ENCODE measurements at places on chromosomes 3 and 15.

GRCh38 chr3:177793451-177793850 lies 596.2 kb upstream of the TBL1XR1 start:
- no peak for DNase-seq

DNA sequence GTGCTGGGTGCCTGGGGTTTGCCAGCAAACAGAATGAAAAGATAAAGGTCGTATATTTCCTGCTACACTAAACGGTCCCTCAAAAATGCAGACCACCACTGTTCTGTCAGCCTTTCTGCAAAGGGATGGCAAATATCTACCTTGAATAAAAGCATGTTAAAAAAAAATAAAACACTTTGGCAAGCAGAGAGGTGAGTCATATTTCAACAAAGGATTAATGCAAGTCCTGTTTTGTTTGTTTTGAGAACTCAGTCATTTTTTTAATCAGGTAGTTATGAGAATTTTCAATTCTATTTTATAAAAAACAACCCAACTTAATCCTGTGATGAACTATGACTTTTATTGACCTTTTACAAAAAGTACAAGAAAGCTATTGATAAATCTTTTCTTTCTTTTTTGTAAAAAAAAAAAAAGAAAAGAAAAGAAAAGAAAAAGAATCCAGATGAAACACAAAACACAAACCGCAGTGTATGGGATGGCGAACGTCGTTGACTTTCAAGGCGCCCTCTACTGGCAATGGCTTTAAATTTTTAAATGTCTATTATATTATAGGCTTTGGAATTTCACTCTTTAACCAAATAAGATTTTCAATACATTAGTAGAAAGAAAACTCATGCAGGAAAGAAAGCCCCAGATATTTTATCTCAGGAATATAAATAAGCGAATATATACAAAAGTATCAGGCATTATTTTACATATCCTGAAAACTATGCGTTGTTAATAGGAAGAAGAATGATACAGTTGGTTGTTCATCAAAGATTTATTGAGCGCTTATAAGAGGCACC lies 87.8 kb downstream of the NCEH1 start:
- DNase-seq: no peak

DNA sequence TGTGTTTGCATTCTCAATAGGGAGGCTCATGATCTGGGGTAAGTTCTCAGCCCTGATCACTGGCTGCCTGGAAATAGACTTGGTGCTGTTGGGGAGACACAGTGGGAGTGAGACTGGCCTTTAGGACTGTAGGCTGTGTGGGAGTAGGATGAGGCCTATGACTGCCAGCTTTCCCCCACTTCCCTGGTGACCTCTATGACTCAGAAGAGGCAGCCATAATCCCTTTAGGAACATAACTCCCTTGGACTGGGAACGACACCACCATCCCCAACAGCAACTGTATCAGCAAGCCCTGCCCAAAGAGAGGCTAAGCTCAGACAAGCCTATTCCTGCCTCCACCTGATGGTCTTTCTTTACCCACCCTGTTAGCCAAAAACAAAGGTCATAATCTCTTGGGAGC lies 91.3 kb downstream of the SUCNR1 start:
- no peak for DNase-seq

DNA sequence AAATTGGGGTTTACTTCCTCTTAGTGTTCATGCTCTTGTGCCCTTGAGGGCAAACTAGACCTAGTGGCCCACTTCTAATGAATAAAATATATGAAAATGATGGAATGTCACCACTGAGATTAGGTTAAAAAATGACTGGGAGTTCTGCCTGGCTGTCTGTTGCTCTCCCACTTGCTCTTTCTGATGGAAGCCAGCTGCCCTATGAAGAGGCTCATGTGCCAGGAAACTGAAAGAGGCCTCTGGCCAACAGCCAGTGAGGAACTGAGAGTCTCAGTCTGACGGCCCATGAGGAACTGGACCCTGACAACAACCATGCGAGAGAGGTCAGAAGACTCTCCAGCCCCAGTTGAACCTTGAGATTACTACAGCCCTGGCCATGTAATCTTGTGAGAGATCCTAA lies 107.1 kb upstream of the FHIT start:
- no peak for DNase-seq

DNA sequence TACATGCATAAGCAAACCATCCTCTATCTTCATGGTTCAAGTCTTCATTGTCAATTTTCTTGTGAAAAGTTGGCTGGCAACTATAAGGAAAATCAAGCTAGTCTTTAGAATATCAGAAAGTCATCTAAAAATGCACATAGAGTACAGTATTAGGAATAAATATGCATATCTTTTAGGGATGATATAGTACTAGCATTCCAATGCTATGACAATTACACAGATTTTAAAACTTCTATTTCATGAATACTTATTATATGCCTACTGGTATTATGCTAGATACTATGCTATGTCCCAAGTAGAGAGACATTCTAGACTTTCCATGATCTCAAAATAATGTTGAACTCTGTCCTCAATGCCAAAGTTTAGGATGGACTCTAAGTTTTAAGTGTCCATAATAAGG lies 81.3 kb upstream of the NAALADL2 start:
- no peak for DNase-seq

- DNase-seq: no peak
Observed at GRCh38 chr15:53520996-53521395, 238.5 kb downstream of the WDR72 start.

GRCh38 chr3:139762302-139762701 lies 84.5 kb upstream of the NMNAT3 start:
- DNase-seq: no peak

GRCh38 chr3:169094204-169094603 lies 569.3 kb downstream of the MECOM start:
- DNase-seq: no peak

GRCh38 chr15:79352206-79352605 lies 41.3 kb downstream of the TMED3 start:
- DNase-seq: no peak

DNA sequence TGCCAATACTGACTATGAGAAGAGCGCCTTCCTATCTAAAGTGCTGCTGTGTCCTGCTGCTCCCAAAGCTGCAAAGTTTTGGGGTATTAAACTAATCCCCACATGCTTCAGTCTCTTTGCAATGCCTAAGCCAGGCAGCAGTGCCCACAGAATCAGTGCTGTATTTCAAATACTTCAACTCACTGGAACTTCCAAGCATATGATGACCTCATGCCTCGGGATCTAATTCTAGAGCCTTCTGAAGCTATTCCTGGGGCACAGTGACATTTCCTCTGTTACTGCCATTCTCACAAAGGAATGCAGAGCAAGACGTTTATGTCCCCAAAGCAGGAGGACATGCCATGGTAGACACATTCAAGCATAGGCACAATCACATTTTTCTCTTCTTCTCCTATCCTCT lies 78.5 kb downstream of the CD200 start:
- no peak for DNase-seq

GRCh38 chr3:171965067-171965712 lies 74.2 kb upstream of the FNDC3B start:
- no peak for DNase-seq

DNA sequence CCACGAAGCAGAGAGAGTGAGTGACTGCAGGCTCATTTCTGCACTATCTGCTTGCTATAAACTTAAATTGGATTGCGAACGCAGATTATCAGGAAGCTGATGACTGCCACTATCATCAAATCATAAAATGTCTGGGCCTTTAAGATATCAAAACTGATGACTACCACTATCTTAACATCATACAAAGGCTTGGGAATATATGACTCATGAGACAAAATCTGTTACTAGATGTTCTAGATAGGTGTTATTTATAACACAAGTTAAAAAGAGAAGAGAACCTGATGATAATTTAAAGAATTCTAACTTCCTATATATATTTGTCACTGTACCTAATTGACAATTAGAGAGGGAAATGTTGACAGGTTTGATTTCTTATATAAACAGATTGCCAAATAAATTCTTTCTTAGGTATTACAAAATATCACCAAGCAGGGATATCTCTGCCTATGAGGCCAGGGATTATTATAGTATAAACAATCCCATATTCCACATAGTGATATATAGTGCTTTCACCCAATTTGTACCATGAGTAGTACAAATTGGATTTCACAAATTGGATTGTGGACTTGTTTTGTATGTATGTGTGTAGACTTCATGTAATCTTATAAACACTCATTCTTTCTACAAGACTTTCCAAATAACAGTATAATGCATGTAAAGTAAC lies 1157.2 kb downstream of the ROBO1 start:
- DNase-seq: no peak

GRCh38 chr15:30023798-30024295 lies 58.9 kb upstream of the GOLGA8J start:
- no peak for DNase-seq

GRCh38 chr15:39578851-39579486 lies 1.9 kb upstream of the THBS1 start:
- DNase-seq: no peak

DNA sequence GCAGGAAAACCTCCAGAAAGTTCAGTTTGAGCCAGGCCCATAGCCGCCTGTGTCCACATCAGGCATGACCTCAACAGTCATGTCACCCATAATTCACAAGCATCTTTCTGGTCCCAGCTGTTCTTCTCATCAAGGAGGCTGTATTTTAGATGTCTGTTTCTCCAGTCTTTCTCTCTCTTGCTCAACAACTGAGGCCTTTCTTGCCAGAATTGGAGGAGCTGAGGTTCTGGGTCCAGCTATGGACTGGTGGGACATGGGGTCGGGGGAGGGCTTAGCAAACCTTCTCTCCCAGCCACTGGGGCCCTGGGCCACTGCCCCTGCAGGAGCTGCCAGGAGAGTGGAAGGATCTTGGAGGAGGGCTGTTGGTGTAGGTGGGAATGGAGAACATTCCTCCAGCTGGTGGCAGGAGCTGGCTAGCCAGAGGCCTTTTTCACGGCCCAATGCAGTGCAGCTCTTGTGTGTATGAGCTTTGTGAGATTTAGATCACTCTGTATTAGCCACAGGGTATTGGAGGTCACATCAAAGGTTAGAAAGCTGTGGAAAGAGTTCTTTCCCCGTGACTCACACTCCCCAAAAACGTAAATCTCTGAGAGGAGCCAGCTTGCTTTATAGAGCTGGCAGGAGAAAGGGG lies 23.5 kb downstream of the MAGEF1 start:
- no peak for DNase-seq

- no peak for DNase-seq
Observed at GRCh38 chr15:56390739-56391267, 25.6 kb downstream of the TEX9 start.

DNA sequence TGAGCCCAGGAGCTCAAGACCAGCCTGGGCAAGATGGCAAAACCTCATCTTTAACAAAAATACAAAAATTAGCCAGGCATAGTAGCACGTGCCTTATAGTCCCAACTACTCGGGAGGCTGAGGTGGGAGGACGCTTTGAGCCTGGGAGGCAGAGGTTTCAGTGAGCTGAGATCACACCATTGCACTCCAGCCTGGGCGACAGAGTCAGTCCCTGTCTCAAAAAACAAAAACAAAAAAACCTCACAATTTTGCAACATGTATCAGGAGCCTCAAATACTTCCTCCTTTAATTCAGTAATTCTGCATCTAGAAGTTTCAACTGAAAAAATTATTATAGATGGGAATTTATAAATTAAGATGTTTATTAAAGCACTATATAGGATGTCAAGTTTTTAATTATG lies 1.1 kb downstream of the MRPL47 start:
- no peak for DNase-seq

DNA sequence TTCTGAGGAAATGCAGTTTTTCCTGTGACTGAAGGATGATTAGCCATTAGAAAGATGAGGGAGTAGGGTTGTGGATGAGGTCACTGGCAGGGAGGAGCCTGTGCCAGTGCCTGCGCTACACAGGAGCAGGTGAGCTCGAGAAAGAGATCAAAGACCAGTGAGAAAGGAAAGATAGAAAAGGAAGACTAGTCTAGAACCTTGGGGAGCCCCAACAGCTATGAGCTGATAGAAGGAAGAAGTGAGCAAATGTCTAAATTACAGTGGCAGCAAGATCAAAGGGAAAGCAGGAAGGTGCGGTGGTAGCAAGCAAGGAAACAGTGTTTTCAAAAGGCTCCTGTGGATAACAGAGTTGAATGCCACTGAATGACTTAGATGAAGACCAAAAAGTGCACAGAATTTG lies 39.6 kb downstream of the LNP1 start:
- DNase-seq: no peak

- DNase-seq: no peak
Observed at GRCh38 chr3:126573492-126574117, 14.9 kb upstream of the C3orf22 start.

DNA sequence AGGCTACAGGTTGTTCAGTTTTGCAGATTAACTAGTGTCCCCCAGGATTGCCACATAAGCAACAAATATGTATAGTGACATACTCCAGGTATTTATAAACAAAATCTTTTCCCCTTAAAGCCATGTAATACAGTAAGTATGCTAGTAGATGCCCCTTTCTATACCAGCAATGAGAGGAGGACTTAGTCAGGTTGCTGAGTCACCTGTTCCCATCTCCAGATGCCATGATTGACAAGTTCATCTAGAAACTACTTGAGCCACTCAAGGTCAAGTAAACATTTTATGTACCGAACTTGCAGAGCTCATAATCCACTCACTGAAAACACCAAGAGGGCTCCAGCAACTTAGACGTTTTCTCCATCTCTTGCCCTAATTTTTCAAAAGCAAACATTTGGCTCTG lies 18.2 kb downstream of the SLC9A9 start:
- no peak for DNase-seq

GRCh38 chr3:169966951-169967915 lies 626 bp downstream of the SEC62 start:
- no peak for DNase-seq

DNA sequence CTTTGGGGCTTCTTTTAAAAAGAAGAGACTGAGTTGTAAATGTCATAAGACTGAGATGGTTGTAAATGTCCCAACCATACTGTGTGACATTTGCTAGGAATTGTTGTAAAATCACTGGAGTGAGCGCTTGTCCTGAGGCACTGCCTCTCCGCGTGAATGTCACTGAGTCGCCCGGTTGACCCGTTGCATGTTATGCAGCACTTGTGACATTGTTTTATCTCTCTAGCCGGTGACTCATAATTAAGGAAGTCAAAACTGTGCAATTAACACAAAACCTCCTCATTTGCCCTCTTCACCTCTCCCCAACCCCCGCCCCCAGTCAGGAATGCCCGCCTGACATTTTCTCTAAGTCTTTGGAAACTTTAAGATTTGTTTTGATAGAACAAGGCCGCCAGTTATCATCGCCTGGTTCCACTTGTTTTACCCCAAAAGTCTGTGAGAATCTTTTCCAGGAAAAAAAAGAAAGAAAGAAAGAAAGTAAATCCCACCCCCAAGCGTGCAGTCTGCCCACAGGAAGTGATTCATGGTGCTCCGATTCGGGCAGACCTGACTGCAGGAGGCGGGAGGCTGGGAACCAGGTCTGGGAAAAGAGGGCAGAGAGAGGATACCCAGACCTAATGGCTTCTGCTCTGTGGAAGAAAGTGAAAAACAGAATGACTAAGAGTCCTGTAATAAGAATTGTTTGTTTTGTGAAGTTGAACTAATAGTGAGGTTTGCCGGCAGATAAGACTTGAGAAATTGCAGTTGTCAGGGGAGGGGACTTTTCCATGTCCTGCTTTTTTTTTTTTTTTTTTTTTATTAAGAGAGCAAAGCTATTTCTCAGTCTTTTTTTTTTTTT lies 84.8 kb downstream of the SMAD3 start:
- no peak for DNase-seq

DNA sequence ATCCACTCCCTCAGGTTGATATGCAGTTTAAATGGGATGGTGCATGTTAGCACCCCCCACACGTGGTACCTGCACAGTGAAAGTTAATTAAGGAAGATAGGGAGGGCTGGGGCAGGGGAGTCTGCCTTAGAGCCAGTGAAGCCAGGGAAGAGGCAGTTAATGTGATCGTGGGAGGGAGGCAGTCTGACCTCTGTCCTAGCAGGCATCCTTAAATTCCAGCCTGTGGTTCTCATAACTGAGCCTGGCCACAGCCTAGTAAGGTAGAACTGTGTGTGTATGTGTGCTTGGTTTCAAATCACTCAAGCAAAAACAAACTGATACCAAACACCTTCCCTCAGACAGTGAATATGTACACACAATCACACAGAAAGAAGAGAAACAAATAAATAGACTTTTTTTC lies 319.1 kb upstream of the TLE3 start:
- DNase-seq: no peak

Data from stimulated activated CD4-positive, alpha-beta T cell treated with anti-CD3 and anti-CD28 coated beads, TNF-alpha, amount 100 ng/mL, for 4 hours (primary cell).